ENCODE measurements at places on chromosomes 7 and 10. TPM values are rescaled to one million over a fixed set of nuclear protein-coding genes. Genes with fewer than 3 reads are reported as not detected.

- no peak for DNase-seq
These were observed 92.8 kb upstream of the PAX2 start for GRCh38 chr10:100652406-100653135.

Gene PNLIP
- not detected for total RNA-seq

DNA sequence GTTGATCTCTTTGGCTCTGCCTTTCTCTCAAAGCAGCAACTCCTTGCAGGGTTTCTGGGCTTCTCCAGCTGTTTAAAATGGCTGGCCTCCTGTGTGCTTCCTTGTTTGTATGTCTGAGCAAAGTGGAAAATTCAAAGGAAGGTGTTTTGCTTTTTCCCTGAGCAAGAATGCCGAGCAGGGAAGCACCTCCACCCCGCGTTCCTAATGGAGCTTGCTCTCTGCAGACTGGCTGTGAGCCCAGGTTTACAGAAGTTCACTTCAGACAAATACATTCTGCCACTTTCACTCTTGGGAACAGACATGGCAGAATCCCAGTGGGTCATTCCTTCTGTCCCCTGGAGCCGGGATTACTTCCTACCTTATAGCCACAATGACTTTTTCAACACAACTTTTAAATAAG lies 181.8 kb upstream of the AGK start:
- no peak for DNase-seq

Gene NUB1
- total RNA-seq: 49.7 TPM

GRCh38 chr10:88194041-88194887 lies 330.8 kb downstream of the PTEN start:
- DNase-seq: no peak

Data from omental fat pad (tissue), 4 donors.